ENCODE measurements at places on chromosomes 6 and 20.
A peak's percentile ranks its signal among the peaks of the same experiment; 100 is the strongest.

DNA sequence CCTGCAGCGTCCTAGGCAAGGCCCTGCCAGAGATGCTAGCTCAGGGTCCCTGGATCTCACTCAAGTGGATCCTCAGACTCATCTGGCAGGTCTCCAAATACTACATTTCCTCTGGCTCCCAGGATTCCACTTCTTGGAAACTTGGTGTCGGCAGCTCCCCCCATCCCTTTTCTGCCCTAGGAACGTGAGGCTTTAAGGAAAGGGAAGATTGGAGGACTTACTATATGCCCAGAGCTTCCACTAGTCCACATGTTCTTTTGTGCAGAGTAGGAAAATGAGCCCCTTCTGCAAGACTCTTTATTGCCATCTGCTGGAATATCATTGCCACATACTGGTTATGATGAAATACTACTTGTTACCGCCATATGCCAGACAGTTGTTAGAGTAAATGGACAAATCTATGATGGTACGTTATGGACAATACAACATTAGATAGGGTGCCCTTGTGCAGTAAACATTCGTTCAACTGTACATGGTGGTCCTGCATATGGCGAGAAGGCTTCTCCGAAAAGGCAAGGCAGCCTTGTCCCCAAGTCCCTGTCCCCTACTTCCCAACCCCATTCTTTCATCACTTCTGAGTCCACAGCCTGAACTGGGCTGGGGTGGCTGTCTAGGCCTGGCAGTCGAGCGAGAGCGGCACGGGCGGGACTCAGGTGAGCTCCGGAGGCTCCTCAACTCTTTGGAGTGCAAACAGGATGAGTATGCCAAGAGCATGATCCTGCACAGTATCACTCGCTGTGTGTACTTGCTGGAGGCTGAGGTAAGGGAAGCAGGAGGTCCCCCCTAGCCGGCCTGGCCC is 780 bp downstream of the ARMC12 start:
- peak; percentile 90 for DNase-seq

GRCh38 chr6:5776706-5777390 is 229.9 kb downstream of the NRN1 start:
- peak; percentile 52 for DNase-seq

DNA sequence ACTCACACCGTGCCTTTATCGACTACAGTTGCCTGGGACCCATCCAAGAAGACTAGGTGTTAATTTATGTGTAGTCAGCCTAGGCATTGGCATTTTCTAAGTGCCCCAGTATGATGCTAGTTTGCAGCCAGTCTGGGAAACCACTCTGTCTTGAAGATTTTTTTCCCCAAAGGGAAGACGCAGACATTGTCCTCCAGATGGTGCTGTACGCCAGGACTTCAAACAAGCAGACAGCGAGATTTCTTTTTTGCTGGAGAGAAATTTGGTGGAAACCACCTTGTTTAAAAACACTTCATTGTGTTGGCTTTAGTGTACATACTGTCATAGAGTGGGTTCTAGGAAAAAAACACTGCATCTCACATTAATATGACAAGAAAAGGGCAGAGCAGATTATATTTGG is 30.0 kb downstream of the ALDH5A1 start:
- peak; percentile 54 for DNase-seq

GRCh38 chr20:62726276-62726675 is 17.6 kb downstream of the NTSR1 start:
- DNase-seq = no peak

DNA sequence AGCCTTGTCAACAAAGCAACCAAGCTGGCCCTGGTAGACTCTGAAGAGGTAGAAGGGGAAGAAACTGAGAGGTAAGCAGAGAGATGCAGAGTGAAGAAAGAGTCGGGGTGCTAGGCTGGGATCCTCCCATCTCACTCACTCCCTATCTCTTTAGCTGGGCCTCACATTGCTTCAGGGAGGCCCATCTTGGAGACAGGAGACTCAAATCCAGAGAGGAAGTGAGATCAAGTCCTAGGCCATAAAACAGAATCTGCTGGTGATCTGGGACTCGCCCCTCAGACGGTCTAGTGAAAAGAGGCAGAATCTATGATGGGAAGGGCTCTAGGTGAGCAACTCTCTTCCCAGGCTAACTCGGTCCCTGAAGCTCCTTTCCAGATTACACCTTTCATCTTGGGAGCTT is 659 bp upstream of the GUCA1B start:
- no peak for DNase-seq

- DNase-seq = no peak
Measured at GRCh38 chr20:44019638-44020335, 105.1 kb downstream of the TOX2 start.

- no peak for DNase-seq
Measured at GRCh38 chr6:139756381-139756780, 381.9 kb upstream of the CITED2 start.

DNA sequence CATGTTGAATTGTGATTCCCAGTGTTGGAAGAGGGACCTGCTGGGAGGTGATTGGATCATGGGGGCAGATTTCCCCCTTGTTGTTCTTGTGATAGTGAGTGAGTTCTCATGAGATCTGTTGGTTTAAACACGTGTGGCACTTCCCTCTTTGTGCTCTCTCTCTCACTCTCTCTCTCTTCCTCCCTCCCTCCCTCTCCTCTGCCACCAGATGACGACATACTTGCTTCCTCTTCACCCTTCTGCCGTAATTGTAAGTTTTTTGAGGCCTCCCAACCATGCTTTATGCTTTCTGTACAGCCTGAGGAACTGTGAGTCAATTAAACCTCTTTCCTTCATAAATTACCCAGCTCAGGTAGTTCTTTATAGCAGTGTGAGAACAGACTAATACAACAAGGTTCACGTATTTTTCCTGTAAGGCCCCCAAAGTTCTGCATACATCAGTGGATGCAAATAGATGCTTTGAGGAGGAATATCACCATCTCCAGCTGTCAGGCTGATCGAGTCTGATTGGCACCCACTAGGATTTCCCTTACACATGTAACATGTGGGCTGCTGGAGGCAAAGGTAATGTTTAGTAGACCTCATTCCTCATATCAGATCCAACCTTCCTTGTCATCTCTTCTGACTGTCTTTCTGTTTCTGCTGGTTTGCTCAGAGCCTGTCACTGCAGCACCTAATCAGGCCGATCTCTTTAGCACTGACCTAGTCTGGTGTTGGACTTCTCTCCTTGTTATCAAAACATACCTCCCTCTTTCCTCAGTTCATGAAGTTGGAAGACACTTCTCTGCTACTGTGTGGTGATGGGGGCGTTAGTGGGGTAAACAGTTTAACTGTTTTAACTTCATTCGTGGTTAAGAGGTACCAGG is 54.3 kb upstream of the BACH2 start:
- no peak for DNase-seq

DNA sequence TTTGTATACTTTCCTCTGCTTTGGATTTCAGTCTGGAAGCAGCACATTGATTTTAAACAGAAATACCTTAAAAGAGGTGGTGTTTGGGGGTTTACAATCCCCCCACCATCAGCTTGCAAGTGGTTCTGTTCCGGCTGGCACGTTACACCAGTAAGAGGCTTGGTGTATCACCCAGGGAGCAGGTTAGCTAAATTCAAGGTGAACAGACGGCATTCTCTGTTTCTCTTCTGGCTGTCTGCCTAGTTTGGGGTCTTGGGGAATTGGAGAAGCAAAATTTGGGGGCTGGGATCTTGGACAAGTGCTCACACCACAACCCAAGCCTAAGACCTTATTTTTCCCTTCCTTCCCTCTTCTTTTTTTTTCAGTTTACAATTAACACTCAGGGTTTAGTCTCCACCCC is 7.5 kb upstream of the APCDD1L start:
- DNase-seq = peak; percentile 3

- DNase-seq = no peak
Measured at GRCh38 chr6:148700047-148700715, 46.6 kb upstream of the UST start.

GRCh38 chr20:47097691-47098622 is 203.3 kb downstream of the EYA2 start:
- DNase-seq = no peak

DNA sequence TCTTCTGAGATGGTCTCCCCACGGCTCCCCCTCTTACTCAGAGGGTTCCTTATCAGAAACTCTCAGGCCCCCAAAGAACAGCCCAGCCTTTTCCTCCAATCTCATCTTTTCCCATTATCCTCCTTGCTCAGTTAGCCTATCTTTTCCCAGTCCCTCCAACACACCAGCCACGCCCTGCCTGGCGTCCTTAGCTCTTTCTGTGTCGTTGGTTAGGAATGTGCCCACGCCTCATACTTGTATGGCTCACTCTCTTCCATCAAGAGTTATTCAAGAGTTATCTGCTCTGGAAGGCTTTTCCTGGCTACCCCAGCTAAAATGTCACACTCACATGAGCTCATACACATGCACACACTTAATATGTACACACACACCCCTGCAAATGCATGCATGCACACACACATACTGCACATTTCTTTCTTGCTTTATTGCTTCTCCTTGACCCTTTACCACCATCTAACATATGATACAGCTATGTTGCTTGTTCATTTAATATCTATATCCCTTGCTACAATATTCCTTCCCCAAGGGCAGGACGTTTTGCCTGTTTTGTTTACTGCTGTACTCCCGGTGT is 37.6 kb downstream of the SLC2A10 start:
- DNase-seq = no peak

GRCh38 chr20:14799545-14800216 is 462.3 kb upstream of the FLRT3 start:
- no peak for DNase-seq

DNA sequence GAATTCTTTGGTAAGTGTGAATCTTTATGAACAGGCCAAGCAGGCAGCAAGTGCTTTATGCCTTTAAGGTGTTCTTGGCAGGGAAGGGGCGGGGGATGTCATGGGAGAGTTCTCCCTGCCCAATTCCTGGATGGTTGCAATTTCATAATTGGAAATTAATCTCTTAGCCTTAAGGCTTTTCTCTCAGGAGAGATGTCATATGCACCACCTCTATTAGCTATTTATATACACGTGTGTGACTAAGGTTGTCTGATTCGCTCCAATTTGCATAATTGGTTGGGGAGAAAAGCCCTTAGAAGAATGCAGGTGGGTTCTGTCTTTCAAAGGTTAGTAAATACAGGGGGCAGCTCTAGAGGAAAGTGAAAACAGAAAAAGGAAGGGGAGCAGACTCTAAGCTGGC is 5.2 kb upstream of the ENPP5 start:
- DNase-seq = no peak

All from NCI-H524 (cell line).